Astrocyte (in vitro differentiated cells and primary cell): ENCODE measurements at places on chromosomes 2 and 18. TPM values are rescaled to one million over a fixed set of nuclear protein-coding genes. Genes with fewer than 3 reads are reported as not detected.

GRCh38 chr18:44957461-44957860, 276.8 kb downstream of the SETBP1 start:
- H3K4me1 ChIP-seq, result peaks cover 6% of the 10 kb centered on the region
- H3K27ac ChIP-seq, result no peak overlapping the region
- no peak for DNase-seq
- no peaks in the 10 kb centered on the region for H3K27me3 ChIP-seq
- H3K4me3 ChIP-seq, result no peak overlapping the region

DNA sequence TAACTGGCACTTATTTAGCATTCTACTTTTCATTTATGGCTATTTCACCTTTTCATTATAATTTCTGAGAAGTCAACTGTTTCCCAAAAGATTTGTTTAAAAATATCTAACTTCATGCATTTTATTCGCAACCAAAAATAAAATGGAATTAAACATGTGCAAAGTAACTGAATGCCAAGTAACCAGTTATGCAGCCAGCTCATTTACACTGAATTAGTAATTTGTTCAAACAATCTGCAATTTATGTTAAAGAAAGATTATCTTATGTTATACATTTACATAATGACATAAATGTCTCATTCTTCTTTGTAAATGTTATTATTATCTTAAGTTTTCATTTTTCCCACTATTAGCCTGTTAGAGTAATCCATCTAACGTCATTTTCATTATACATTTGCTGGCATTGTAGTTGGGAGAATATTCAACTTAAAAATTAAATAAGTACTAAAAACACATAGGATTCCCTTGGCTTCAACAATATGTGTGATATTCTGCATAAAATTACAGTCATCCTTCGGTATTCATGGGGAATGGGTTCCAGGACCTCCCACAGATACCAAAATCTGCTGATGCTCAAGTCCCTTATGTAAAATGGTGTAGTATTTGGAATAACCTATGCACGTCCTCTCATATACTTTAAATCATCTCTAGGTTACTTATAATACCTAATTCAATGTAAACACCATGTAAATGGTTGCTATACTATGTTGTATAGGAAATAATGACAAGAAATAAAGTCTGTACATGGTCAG, 43.7 kb upstream of the STAM2 start:
- peaks cover 15% of the 10 kb centered on the region for H3K4me1 ChIP-seq
- H3K4me3 ChIP-seq, result no peak overlapping the region
- H3K27ac ChIP-seq, result no peak overlapping the region
- no peaks in the 10 kb centered on the region for H3K36me3 ChIP-seq

GRCh38 chr18:75223687-75224347, 13.2 kb downstream of the TSHZ1 start:
- H3K27ac ChIP-seq, result no peak overlapping the region
- no peaks in the 10 kb centered on the region for H3K36me3 ChIP-seq
- no peaks in the 10 kb centered on the region for H3K27me3 ChIP-seq
- H3K4me1 ChIP-seq, result peaks cover 10% of the 10 kb centered on the region
- H3K4me3 ChIP-seq, result no peak overlapping the region

DNA sequence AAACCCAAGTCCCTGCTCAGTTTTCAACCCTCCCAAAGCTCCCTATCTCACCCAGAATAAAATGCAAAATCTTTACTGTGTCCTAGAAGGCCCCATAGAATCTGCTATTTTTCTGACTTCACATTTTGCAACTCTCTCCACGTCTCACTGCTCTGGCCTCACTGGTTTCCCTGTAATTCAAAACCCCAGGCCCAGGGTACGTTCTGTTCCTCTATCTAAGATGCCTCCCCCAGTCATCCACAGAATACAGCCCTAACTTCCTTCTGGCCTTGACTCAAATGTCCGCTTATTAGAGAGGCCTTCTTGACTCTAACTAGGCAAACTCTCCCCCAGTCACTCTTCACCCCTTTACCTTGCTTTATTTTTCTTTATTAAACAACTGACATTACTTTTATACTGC, 42.0 kb downstream of the FAM161A start:
- H3K27ac ChIP-seq, result no peak overlapping the region
- DNase-seq, result no peak
- no peak overlapping the region for H3K4me3 ChIP-seq
- H3K36me3 ChIP-seq, result no peaks in the 10 kb centered on the region
- H3K27me3 ChIP-seq, result peaks cover 4% of the 10 kb centered on the region
- H3K4me1 ChIP-seq, result no peaks in the 10 kb centered on the region

Gene C2orf78
- total RNA-seq, result not detected in 2 replicates

Gene TCF7L1
- 27.2 and 30.8 TPM in 2 replicates for total RNA-seq
